ENCODE measurements at places on chromosomes 5 and 9.

GRCh38 chr5:178774446-178774845, 44.0 kb upstream of the ZNF354A start:
- no peak for DNase-seq

- DNase-seq, result no peak
Measured at GRCh38 chr5:32542216-32543059, 42.9 kb upstream of the SUB1 start.

- DNase-seq, result no peak
Measured at GRCh38 chr5:38768412-38769211, 77.2 kb upstream of the OSMR start.

DNA sequence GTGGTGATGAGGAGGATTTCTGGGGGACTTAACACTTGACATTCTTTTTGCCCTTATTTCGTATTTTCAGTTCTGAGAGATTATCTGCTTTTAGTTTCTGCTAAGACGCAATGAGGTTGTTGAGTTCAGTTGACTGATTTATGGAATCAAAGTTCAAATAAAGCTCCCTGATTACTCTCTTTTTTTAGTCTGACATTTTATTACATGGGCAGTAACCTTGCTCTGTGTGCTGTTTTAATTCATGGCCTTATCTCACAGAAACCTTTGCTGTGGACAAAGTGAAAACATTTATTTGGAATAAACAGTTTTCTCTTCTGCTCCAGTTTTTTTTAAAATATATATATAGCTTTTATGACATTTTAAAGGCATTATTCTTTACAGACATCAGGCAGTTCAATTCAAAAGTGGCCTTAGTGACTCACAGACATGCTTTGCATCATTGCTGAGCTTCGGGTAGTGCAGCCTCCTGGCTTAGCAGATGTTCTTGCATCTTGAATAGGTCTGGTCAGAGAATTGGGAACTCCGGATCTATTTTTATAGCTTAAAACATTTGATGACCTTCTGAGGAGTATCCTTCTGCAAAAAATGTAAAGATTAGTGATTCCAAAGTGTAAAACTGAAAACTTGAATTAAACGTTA, 162.9 kb downstream of the FAM170A start:
- no peak for DNase-seq

DNA sequence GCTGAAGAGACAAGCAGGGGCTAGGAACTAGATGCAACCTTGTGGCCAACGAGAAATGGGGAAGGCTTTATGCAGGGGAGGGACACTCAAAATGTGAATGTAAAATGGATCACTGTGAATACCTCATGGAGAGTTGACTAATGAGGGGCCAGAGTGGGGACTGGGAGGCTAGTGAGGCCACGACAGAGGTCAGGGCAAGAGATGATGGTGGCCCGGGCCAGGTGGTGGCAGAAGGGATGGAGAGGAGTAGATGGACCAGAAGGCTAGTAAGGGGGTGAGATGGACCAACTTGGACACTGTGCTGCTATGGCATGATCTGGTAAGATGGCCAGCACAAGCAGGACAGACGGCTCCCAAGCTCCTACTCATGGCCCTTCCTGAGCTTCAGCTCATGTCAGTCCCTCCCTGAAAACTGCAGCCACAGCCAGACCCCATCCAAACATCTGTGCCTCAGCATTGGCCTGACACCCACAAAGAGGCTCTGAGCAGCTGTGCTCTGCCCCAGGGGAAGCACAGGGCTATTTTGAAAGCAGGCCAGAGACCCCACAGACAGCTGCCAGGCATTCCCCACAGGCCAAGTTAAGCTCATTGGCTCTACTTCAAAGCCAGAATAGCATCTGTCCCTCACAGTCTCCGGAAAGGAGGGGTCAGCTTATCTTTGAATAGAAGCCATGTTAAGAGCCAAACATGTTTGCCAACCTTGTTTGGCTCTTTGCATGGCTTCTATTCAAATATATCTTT, 22.1 kb downstream of the P4HA2 start:
- DNase-seq, result peak; percentile 15

GRCh38 chr5:81249240-81249639, 16.1 kb downstream of the CKMT2 start:
- DNase-seq, result no peak

DNA sequence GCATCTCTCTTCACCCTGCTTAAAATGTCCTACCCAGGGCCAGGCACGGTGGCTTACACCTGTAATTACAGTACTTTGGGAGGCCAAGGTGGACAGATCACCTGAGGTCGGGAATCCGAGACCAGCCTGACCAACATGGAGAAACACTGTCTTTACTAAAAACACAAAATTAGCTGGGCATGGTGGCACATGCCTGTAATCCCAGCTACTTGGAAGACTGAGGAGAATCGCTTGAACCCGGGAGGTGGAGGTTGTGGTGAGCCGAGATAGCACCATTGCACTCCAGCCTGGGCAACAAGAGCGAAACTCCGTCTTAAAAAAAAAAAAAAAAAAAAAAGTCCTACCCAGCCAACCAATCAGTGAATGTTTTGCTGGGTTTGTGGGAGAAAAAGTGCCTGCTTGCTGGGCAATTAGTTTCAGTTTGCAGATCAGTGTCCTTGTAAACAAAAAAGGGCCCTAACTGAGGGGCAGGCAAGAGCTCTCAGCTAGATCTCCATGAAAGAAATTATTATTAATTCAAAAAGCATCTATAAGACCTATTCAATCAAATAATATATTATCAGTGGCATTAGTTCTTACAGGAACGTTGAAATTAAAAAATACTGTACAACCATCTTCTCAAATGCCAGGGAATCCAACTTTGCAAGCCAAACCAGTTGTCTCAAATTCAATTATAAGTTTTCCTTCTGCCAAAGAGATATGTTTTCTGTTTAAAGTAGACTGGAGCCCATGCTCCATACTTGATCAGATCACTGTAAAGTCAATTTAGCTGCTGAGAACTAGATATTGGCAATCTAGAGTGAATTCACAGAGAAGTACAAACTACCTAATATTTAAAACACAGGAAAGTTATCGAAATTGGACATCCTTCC, 3.9 kb downstream of the MEGF9 start:
- DNase-seq, result no peak

GRCh38 chr5:52673495-52673894, 114.2 kb upstream of the ITGA1 start:
- no peak for DNase-seq
